ENCODE measurements at places on chromosomes 1 and 21.
A peak's percentile ranks its signal among the peaks of the same experiment; 100 is the strongest.

DNA sequence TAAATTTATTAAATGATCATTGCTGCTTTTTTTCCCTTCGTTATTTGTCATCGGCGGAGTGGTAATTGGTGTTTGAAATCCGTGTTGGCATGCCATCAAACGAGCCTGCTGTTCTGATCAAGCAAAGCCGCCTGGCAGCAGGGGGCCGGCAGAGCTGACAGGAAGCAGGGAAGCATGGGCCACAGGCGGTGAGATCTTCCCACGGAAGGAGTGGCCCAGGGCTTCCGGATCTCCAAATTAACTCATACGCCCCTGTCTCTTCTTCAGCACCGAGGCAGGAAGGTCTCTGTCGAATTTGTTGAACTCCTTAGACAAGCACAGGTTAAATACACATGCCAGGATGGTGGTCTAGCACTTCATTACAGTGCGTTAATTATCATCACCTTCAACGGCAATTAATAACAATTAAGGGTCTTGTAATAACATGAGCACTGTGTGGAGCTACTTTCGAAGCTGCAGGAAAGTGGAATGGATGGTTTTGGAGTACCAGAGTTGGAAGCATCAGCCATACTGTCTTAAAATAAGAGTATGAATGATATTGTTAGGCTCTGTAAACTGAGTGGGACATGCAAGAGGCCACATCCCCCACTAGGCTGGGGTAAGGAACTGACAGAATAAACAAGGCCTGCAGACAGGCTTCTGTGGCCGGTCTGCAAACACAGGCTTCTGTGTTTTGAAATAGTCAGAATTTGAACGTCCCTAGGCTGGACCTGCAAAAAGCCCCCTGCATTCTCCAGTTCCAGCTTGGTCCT, 199.4 kb upstream of the DAB1 start:
- DNase-seq, result no peak

GRCh38 chr1:35931446-35932157, 697 bp downstream of the AGO3 start:
- peak; percentile 10 for DNase-seq

- peak; percentile 58 for DNase-seq
Measured at GRCh38 chr1:233664253-233664652, 50.3 kb downstream of the KCNK1 start.

GRCh38 chr1:72845381-72845780, 563.0 kb upstream of the NEGR1 start:
- DNase-seq, result no peak

DNA sequence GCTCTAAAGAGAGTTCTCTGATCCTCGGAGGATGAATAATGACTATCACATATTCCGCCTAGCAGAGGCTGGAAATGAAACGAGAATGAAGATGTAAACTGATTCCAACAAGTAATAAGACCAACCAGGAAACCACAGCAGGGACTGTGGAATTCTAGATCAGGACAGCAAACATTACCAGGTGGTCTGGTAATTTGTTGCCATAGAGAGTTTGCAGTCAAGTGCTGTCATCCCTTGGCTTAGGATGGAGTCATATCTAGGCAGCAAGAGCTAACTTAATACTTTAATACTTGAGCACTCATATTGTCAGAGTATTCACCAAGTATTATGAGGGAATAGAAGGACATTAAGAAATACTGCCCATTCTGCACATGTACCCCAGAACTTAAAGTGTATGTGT, 45.1 kb upstream of the MUTYH start:
- no peak for DNase-seq

GRCh38 chr1:91765293-91765692, 120.7 kb downstream of the TGFBR3 start:
- DNase-seq, result no peak

All from foreskin keratinocyte (primary cell).